ENCODE measurements at places on chromosomes 5 and 9.

- peak; percentile 88 for DNase-seq
These were observed 196.3 kb downstream of the CSNK1G3 start for GRCh38 chr5:123708074-123708806.

DNA sequence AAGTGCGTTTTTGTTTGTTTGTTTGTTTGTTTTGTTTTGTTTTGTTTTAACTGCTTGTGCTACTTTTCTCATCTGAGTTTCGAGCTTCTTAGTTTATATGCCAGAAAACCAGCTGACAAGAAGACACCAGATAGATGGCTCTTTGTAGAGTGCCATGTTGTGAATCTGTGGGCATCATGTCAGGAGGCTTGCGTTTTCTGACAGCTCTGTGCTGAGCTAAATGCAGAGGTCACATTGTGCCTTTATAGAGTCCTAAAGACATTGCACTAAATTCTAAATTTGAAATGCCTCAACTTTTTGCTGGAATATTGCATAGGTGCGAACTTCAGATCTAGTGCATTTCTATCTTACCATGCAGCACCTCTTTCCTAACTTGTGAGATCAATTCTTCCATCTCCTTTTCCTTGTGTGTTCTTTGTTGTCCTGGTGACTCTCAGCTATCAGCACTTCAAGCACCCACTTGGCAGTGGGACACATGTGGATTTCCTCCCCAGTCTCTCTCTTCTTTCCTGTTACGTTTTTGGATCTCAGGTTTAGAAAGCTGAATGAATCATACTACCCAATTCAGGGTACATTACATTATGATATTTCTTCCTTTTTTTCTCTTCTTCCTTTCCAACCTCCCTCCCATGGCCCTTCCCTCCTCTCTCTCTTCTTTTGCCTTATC, 379.0 kb upstream of the RPS23 start:
- DNase-seq: no peak

DNA sequence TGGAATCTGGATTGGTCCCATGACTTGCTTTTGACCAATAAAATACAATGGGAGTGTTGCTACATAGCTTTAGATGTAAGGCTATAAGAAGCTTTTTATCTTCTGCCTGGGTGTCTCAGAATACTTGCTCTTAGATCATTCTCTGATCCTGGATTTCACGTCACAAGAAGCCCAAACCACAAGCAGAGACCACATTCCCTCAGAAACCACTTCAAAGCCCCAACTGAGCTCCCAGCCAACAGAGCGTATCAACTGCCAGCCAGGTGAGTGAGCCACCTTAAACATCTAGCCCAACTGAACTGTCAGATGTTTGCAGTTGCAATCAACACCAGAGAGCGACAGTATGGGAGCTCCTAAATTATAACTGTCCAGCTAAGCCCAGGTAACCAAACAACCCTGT, 687.1 kb downstream of the TLE1 start:
- peak; percentile 71 for DNase-seq

GRCh38 chr5:173884402-173885053, 3.6 kb upstream of the CPEB4 start:
- DNase-seq: no peak

DNA sequence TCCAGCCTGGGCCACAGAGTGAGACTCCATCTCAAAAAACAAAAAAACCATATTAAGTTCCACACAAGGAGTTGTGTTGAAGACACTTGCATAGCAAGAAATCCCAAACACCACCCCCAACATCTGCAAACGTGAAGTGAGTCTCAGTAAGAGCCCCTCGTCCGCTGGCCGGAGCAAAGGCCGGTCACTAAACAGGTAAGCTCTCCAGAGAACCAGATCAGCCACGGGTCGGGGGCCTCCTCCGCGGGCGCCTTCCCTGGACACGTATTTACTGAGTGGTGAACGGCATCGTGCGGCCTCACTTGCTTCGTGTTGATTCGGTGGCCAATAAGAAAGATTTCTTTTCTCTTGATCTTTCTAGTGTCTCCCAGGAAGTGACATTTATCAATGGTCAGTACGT, 93.6 kb downstream of the MRPL36 start:
- no peak for DNase-seq

DNA sequence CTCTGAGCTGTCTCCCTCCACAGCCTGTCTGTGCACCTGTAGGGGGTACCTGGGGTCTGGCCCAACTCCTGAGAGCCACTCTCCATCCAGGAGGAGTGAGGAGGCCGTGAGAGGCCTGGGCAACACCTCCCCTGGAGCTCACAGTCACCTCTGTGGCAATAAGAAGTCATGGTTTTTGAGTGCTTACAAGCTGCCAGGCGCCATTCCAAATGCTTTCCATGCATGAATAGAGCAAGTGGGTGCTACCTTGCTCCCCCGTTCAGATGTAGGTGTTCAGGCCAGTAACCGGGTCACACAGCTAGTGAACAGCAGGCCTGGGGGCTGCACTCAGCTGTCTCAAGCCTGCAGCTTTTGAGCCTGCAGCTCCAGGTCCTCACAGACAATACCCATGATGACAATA, 30.6 kb downstream of the CORO2A start:
- no peak for DNase-seq

GRCh38 chr9:2955575-2955974, 111.7 kb upstream of the PUM3 start:
- no peak for DNase-seq

DNA sequence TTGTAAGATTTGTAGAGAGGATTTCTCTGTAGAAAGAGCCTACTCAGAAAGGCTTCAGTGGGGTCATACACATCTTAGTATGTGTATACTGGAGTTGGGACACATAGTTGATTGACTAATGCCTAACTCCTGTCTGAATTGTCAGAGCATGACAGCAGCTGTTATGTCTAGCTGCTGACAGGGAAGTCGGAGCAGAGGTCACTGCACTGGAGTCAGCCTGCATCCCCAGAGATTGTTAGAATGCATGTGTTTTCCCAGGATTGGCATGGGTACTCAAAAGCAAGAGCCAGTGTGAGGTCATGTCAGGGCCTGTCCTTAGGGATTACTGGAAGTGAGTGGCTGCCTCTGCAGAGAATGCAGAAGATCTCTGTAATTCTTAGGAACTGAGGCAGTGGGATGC, 82.7 kb downstream of the ITGA1 start:
- no peak for DNase-seq

- DNase-seq: peak; percentile 84
These were observed 153.2 kb upstream of the MAST4 start for GRCh38 chr5:66442951-66443445.

DNA sequence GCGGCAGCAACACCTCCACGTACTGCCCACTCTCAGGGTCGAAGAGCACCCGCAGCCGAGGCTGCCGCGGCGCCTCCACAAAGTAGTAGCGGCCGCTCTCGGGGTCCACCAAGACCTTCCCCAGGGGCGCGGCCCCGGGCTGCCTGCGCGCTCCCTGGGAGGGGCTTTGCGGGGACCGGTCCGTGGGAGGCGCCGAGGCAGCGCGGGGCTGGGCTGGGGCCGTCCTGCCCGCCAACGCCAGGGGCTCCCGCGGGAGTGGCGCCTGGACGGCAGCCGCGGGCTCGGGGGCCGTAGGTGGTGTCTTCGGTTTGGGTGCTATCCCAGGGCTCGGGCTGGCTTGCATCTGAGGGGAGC, 2.6 kb upstream of the MZB1 start:
- DNase-seq: no peak

DNA sequence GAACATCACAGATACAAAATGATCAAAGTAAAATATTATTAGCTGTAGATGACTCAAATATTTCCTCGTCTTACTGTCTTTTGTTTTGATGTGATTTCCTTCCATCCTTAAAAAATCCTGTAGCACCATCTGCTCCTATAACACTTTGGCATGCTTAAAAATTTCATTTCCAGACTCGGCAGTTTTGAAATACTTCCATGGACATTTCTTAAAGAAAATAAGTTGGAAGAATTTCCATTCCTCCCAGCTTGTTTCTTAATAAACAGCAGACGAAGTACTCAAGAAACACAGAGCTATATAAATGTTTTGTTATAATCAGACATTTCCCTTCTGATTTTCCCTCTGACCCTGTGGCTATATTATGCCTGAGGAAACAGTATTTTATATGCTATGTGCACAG, 41.2 kb upstream of the SVEP1 start:
- no peak for DNase-seq

GRCh38 chr9:132840980-132841379, 37.1 kb downstream of the AK8 start:
- no peak for DNase-seq

- no peak for DNase-seq
These were observed 469.9 kb upstream of the TUSC1 start for GRCh38 chr9:26148128-26148527.

DNA sequence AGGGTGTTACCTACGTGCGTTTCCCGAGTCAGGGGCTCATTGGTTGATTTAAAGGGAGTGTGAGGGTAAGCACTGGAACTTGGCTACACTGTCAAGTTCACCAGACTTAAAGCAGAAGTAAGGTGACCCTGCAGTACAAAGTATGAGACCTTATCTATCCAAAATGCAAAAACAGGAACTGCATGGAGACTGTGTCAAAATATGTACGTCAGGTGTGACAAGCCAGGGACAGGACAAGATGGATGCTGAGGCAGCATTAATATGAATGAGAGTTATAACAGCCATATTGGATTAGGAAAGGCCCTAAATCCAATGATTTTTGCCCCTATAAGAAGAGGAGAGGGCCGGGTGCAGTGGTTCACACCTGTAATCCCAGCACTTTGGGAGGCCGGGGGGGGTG, 15.4 kb upstream of the SUSD3 start:
- DNase-seq: no peak
